ENCODE measurements at places on chromosomes 3 and 15. TPM values are rescaled to one million over a fixed set of nuclear protein-coding genes. Genes with fewer than 3 reads are reported as not detected.

DNA sequence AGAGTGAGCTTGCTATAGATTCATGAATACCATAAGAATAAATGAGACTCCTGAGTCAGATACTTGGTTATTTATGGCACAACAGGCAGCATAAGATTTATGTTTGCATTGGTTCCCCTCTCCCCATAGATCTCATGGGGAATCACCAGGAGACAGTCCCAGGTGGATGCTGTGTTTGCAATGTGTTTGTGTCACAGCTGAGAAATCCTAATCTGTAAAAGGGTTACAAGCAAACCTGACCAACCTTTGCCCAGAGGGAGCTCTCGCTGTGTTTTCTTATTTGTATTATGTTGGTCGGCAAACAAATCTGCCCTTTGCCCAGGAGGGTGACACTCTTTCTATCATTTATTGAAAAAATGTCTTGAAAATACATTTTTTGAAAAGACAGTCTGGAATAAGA is 236.2 kb downstream of the ZPLD1 start:
- DNase-seq, result no peak

Gene GNB5
- 36.8 TPM for polyA plus RNA-seq

GRCh38 chr3:163573324-163573723 is 1505.0 kb downstream of the SI start:
- DNase-seq, result no peak

GRCh38 chr3:112786881-112787579 is 59.6 kb downstream of the CD200R1L start:
- no peak for DNase-seq

DNA sequence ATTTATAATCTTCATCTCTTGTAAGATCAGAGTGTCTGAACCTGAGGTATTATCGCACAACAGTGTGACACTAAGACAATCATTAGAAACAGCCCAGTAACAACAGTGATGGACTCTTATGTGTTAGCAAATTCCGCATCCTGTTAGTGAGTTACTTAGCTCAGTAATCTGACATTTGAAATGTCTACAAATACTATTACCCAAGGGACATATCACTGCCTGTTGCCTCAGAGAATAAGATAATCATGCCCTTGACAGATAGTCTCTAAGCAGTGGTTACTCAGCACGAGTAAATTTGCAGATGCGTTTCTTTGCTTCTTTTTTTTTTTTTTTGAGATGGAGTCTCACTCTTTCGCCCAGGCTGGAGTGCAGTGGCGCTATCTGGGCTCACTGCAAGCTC is 13.4 kb upstream of the RTP1 start:
- DNase-seq, result no peak

All from mammary epithelial cell (primary cell).